ENCODE measurements at places on chromosomes 2 and 18.

DNA sequence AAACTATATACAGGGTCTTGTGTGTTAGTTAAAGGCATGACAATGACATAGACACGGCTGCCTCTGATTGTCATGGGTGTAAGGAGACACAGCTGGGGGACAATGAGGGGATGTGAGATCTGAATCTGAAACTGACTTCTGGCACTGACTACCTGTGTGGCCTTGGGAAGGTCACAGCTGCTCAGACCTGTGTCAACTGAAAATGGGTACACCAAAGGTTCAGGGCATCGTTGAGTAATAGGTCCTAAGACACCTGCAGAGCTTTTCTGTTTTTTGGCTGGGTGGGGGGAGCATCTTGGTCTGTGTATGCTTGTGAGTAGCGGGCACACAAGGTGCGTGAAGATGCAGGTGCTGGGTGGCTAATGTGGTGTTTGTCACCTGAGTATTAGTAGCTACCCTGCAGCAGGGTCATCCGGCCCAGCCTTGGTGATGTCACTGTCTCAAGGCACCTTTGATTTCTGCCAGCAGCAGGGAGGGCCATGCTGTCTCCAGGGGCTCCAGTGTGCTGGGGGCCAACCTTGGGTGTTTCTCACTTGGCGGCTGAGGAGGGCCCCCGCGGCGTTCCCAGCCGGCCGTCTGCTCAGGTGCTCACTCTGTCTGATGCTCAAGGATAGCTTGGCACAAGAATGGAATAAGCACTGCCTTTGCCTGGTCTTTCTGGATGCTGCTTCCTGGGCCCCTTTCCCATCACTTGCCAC is 53.1 kb upstream of the HS6ST1 start:
- DNase-seq = no peak

- DNase-seq = no peak
Observed at GRCh38 chr2:105909215-105909614, 164.5 kb downstream of the NCK2 start.

DNA sequence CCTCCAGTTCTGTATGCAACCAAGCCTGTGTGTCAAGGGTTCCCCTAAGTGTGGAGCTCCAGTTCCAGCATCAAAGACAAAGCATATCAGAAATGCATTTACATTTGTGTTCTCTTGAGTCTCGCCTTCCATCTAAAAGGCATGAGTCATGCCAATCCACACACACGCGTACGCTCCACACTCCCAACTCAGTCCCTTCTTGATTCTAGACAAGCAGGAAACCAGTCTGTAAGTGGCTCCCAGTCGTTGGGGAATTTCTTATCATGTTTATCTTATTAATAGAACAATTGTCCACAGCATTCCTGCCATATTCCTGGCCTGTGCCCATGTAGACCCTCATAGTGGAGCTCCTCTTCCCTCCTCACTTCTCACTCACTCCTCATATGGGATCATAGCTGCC is 86.4 kb upstream of the SLC35G4 start:
- no peak for DNase-seq

DNA sequence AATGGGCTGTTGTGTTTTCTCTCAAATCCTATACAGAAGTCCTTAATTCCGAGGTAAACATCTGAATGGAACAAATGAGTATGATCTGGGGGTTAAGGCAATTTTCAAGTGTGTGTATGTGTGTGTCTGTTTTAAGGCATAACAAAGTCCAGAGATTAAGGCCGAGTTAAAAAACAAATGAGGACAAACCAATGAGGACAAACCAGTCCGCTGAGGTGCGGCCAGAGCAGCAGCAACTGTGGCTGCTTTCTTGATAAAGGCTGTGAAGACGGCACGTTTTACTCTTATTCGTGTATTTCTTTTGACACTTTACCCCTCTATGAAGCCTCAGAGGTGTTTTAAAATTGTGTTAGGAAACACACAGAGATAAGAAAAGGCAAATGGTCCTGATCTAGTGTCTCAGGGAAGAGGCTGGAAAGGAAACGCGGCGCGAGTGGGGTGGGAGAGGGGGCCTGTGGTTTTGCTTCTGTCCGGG is 495 bp upstream of the GULP1 start:
- DNase-seq = no peak

- DNase-seq = no peak
Observed at GRCh38 chr2:217248312-217248935, 388.6 kb upstream of the TNP1 start.

DNA sequence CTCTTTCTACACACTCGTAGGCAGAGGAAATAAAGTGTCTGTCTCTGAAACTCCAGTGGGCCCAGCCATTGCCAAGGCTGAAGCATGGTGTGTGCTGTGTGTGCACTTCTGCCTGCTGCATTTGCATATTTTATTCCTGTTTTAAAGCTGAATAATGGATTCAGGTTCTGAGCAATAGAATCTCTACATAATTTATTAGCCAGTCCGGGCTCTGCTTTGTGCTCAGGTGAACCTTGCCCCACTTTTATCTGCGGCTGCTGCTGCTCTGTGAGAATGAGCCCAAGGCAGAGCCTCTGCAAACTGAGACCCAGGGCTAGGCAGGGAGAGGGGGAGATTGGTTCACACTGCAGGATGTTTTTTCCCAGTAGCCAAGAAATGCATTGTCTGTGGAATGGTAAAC is 64.6 kb upstream of the SH3BP4 start:
- DNase-seq = no peak

- no peak for DNase-seq
Observed at GRCh38 chr18:13606604-13607254, 119.6 kb downstream of the FAM210A start.

GRCh38 chr18:9029131-9029530 is 73.4 kb upstream of the NDUFV2 start:
- DNase-seq = no peak

- no peak for DNase-seq
Observed at GRCh38 chr18:77140439-77141109, 8.0 kb upstream of the MBP start.

GRCh38 chr2:233501198-233502076 is 65.1 kb downstream of the USP40 start:
- no peak for DNase-seq

- DNase-seq = no peak
Observed at GRCh38 chr2:74228772-74229171, 30.4 kb downstream of the MTHFD2 start.

DNA sequence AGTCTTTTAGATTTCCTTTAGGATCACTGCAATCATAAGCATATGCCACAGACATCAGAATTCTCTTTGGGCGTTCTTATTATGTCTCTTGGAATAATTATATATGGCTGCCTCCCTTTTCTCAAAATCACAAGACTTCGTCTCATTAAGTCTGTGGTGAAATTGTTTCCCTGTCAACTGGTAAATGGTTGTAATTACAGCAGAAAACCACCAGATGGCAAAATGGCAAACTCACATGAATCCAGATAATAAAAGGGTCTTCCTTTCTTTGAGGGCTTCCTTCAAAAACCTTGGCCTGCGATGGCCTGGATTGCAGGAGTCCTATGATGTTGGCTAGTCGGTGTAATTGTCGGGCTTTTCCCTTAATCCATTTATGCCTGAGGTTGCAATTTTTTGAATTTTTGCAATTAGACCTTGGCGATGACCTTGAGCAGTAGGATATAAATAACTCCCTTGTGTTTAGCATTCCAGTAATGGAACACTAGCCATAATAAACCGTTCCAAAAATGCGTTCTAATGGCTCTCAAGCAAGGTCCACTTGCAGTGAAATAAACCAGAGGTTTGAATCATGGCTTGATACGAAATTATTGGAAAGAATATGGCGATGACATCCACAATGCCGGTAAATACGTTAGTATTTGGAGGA is 656.4 kb downstream of the MBD2 start:
- no peak for DNase-seq
